Vagina (tissue), 2 donors: ENCODE measurements at places on chromosomes 2 and 18.

GRCh38 chr2:242019344-242019743 is 149.8 kb downstream of the RTP5 start:
- DNase-seq: no peak

DNA sequence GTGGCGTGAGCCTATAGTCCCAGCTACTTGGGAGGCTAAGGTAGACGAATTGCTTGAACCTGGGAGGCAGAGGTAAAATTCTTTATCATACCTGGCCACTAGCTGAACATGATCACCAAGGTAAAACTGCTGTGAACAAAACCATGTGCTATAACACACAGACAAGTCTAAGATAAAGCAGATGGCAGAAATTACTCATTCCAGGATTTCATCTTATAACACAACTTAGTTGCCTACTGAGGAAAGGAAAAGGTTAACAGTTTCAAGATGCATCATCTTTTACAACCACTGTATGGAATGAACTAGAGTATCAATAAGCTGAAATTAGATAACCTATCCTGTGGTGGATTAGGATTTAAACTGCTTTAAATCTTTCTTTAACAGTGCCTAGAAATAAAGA is 8.3 kb downstream of the ARL5A start:
- DNase-seq: no peak

DNA sequence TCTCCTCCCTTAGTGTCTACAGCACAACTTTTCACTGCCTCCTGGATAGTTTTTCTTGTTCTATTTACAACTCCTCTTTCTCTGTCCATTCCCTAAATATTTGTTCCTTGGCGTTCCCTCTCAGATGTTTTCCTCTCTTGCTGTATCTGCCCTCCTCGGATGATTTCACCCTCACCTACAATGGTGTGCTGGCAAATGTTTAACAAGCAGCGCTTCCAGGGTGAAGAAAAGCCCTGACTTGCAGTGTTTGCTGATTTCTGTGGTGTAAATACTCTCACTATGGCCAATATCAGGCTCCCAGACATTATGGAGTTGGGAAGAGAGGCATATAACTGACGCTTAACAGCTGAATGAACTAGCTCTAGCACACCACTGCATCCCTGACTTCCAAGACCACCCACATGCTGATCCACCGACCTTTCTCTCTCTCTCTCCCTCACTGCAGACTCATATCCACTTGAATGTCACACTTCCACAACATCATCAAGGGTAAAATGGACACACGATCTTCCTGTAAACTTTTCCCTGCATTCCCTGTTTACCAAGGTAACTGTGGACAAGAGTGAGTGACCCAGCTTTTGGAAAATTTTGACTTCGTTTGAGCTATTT is 31.5 kb upstream of the SPTBN1 start:
- no peak for DNase-seq

DNA sequence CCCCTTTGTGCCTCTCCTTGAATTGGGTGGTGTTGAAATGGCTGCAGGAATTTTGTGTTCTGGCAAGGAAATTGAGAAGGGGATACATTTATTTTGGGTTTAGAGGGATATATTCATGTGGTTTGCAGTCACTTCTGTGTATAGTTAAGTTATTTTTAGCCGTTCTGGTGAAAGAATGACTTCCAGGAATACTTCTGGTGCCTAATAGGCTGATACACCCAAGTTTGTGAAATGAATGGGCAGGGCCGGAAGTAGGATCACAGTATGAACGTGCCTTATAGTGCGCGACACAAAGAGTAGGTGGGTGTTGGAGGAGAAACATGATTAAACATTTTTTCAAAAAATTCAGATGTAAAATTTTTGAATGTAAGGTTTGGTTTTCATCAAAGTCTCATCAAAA is 168.6 kb upstream of the ATP5MC3 start:
- DNase-seq: no peak

DNA sequence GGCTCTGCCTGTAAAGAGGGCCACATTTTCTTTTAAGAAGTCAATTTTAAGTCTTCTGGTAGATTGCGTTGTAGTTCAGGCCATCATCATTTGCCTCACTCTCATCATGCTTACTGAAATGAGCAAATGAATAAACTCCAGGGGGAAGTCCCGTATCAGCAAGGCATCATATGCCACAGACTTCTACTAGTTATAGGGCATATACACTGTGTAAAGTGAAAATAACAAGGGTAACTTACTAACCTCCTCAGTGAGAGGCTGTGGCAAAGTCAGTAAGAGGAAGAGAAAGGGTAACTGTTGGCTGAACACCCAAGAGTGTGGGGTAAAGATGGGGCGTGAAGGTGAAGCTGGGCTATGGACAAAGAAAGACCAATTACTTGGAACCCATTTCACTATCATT is 456.2 kb downstream of the SPAG16 start:
- no peak for DNase-seq

DNA sequence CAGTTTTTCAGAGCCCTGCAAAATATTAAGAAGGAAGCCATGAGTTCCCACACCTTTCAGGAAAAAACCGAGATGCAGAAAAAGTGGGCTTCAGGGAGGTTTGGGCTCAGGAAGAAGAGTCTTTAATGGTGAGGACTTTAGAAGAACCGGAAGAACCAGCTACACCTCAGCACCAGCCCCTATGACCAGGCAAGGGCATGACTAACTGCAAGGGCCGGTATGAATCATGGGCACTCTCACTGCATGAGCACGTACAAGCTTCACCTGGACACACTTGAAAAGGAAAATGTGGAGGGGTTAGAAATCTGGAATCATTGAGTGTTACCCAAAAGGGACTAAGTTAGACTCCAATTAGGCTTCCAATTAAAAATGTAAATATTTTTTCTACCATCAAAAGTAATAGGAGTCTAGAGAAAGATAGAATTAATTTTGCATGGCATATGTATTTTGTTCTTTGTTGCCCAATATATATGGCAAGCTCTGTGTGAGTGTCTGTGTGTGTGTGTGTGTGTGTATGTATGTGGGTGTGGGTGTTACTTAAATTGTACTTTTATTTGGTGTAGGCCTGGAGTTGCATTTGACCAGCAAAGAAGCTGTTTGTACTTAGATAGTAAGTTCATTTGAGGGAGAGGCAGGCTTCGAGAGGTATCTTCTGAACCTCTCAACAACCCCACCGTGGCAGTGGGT is 66.5 kb upstream of the THUMPD2 start:
- DNase-seq: no peak

DNA sequence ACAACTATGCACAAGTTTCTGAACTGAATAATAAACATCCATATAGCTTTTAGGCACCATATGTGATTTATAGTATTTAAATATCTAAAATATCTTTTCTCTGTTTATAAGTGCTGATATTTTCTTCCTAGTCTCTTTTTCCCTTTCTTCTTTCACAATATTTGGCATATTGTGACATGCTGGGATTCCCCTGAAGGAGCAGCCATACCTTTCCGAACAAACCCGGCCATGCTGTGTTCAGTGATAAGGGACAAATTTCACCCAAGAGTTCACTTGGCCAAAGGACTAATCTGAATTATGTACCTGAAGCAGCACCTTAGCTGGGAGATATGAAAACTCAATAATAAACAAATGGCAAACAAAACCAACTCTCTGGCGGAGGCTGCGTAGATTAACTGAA is 250.8 kb downstream of the RDH14 start:
- DNase-seq: no peak

GRCh38 chr18:62663731-62664336 is 51.5 kb upstream of the PHLPP1 start:
- no peak for DNase-seq

DNA sequence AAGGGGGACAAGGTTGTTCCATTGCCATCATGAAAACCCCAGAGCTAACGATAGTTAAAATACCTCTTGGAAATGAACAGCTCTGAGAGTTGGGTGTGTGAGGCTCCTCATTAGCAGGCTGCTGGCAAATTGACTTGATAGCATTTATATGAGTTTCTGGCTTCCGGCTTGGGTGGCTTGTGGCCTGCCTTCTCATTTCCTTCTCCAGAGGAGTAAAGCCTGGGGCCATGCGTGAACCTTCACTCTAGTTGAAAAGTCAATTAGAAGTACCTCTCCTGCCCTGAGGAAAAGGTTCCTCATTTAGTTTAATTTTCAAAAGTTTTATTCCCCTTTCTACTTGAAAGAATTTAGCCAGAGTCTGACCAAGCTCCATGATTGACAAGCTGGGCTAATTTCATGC is 67.1 kb downstream of the MGAT5 start:
- no peak for DNase-seq

DNA sequence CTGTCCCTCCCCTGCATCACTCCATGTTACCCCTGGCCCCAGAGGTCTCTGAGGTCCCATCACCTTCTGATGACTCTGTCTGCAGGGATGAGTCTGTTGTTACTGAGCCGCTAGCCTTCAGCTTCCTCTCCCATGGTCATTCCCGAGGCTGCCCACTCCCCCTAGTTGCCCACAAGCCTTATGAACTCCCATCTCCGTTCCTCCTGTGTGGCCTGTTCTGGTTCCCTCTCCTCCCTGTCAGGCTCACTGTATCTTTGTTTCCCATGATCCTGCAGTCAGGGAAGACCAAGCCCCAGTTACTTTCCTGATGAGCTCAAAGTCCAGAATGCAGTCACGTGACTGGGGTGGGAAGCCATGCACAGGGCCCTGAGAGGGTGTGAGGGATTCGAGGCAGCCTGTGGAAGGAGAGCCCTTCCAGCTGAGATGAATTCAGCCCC is 39.5 kb downstream of the INPP4A start:
- DNase-seq: no peak

GRCh38 chr18:47247036-47247415 is 4.4 kb downstream of the SKOR2 start:
- DNase-seq: no peak

DNA sequence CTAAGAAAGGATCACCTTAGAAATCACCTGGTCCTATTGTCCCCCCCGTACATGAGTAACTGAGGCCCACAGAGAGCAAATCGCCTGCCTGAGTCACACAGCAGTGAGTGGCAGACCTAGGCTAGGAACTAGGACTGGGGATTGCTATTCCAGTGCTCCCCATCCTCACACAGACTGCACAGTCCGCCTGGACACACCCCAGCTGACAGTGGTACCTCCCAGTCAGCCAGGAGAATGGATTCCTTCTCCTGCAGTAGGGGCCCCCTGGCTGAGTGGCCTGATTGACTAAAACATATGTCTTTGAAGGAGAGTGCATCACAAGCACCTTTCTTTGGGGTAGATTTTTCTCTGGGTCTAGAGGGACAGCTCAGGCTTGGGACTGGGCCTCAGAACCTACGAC is 32.4 kb upstream of the SLC35F6 start:
- DNase-seq: no peak

DNA sequence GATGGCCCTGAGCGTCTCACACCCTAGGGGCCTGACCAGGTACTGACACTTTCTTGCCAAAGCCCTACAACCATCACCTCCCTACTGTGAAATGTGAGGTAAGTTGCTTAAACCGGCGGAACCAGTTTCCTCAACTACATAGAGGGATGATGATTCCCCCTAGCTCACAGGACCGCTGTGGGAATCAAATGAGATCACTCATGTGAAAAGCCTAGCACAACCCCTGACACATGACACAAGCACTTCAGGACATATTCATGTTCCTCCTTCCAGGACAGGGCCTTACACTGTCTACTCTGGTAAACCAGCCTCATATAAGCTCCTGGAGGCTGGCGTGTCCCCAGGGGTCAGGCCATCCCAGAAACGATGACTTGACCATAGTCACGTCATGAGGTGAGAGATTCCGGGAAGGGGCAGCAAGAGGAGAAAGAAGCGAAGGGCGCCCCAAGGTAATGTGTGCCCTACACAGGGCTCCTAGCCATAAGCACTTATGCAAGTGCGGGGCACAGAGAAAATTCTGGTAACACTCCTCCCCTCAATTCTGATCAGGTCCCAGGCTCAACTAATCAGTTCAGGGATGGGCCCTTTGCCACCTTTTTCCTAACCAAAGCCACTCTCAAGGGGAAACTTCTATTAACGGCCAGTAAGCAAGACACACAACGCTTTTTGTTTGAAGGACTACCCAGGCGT is 49.5 kb downstream of the C2orf42 start:
- DNase-seq: peak; percentile 94

- DNase-seq: no peak
Observed at GRCh38 chr2:74867841-74868658, 34.1 kb downstream of the HK2 start.

- DNase-seq: peak; percentile 89
Observed at GRCh38 chr2:131104487-131105155, 515 bp upstream of the PLEKHB2 start.

GRCh38 chr2:174184915-174185314 is 63.4 kb downstream of the OLA1 start:
- DNase-seq: no peak

GRCh38 chr2:75241696-75242095 is 42.4 kb upstream of the TACR1 start:
- no peak for DNase-seq

GRCh38 chr2:235535423-235536130 is 41.7 kb downstream of the AGAP1 start:
- DNase-seq: no peak

GRCh38 chr2:207283356-207283755 is 117.6 kb upstream of the KLF7 start:
- no peak for DNase-seq

- DNase-seq: no peak
Observed at GRCh38 chr2:219269362-219270054, 9.7 kb upstream of the DNAJB2 start.

- DNase-seq: peak; percentile 92
Observed at GRCh38 chr2:235050980-235051351, 99.1 kb downstream of the SH3BP4 start.

GRCh38 chr2:10931710-10932255 is 20.0 kb downstream of the KCNF1 start:
- no peak for DNase-seq

- no peak for DNase-seq
Observed at GRCh38 chr2:200373973-200374416, 67.5 kb downstream of the SPATS2L start.

GRCh38 chr2:121161272-121161671 is 123.7 kb downstream of the TFCP2L1 start:
- no peak for DNase-seq

GRCh38 chr2:135926605-135927004 is 50.4 kb upstream of the MCM6 start:
- DNase-seq: no peak

DNA sequence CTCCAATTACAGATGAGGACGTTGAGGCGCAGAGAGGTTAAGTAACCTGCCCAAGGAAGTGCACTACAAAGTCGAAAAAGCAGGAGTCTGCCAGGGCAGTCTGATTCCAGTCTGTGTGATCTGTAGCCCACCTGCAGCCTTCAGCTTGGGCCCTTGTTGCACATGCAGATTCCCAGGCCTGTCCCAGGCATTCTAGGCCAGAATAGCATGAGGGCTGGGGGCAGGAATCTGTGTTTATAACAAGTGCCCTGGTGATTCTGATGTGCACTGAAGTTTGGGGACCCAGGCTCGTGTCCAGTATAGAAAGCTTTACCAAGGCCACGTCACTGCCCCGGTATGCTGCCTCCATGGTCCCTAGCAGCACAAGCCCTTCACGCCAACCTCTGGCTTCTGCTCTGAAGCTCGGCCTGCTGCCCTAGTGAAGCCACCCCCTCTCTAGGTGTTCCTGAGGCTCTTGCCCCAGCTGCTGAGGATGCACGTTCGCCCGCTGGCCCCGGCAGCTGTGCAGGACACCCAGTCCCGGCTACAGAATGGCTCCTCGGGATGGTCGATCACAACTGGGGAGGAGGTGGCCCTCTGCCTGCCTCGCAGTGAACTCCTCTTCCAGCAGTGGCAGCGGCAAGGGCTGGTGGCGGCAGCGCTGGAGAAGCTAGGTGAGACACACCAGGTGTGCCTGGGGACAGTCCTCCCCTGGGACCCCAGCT is 4.6 kb downstream of the CHRNG start:
- no peak for DNase-seq
